ENCODE measurements at places on chromosomes 2 and 18.

- H3K4me1 ChIP-seq, result peaks cover 3% of the 10 kb centered on the region
- no peaks in the 10 kb centered on the region for H3K36me3 ChIP-seq
- no peak overlapping the region for H3K4me3 ChIP-seq
- H3K27ac ChIP-seq, result no peak overlapping the region
- H3K27me3 ChIP-seq, result peaks cover 27% of the 10 kb centered on the region
Observed at GRCh38 chr18:51623653-51624052, 426.2 kb upstream of the MEX3C start.

GRCh38 chr2:152483276-152484063 is 148.5 kb downstream of the FMNL2 start:
- H3K27me3 ChIP-seq, result no peaks in the 10 kb centered on the region
- H3K27ac ChIP-seq, result no peak overlapping the region
- DNase-seq, result no peak
- peaks cover 8% of the 10 kb centered on the region for H3K4me1 ChIP-seq

GRCh38 chr2:212177724-212178123 is 360.9 kb downstream of the ERBB4 start:
- H3K4me1 ChIP-seq, result peaks cover 26% of the 10 kb centered on the region
- H3K27ac ChIP-seq, result no peak overlapping the region
- peak; percentile 2 for DNase-seq

GRCh38 chr18:10421859-10422258 is 32.6 kb upstream of the APCDD1 start:
- H3K4me3 ChIP-seq, result no peak overlapping the region
- no peaks in the 10 kb centered on the region for H3K36me3 ChIP-seq
- H3K27me3 ChIP-seq, result no peaks in the 10 kb centered on the region
- no peak overlapping the region for H3K27ac ChIP-seq
- H3K4me1 ChIP-seq, result no peaks in the 10 kb centered on the region

DNA sequence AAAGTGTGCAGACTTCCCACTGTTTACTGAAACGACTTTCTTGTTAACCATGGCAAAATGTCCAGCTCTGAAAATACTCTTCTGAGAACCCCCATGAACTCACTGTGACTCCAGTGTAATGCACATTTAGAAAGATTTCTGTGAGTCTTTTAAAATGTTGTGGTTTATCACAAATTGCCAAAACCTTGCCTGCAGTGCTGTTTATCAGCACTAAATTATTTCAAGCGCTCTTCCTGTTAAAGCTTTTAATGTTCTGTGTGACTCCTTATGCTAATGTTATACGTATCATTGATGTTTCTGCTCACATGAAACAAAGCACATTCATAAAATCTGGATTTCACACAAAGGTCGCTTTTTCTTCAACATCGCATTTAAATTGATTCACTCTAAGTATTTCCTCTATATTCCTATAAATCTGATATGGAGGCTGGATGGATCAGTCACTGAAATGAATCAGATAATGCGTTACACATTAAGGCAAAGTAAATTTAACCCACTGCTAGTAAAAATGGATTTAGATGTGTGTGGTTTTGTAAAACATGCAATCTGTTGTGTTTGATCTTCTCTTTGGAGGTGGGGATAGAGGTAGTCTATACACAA is 521.2 kb downstream of the NYAP2 start:
- H3K4me3 ChIP-seq, result no peak overlapping the region
- H3K4me1 ChIP-seq, result no peaks in the 10 kb centered on the region
- DNase-seq, result no peak
- H3K27me3 ChIP-seq, result no peaks in the 10 kb centered on the region
- H3K36me3 ChIP-seq, result no peaks in the 10 kb centered on the region

DNA sequence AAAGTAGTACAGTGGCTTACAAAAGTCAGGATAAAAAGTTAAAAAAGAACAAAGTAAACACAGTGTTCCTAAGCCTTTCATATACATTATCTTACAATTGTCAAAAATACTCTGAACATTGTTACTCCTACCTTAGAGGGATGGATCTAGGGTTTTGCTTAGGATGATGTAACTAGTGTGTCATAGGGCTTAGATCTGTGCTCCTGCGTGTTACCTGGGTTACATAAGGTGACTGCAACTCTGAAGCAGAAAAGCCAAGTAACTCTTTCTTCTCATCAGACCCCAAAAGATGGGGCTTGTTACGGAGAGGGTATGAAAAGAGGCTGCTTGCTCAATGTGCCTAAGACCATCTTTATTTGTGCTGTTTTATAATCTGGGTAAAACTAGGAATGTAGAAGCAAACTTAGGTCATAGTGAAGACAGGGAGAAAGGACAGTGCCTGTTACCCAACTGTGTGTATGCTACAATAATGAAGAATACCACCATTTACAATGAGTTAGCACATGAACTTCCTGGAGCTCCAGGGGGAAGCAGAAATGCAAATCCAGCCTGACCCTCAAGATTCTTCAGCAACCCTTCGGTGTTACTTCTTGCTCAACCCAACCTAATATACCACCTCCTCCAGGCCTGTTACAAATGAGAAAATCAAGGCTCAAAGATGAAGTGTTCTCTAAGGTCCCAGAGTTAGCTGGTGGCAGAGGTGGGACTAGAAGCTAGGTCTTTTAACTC is 42.0 kb upstream of the STK17B start:
- H3K27me3 ChIP-seq, result no peaks in the 10 kb centered on the region
- no peak overlapping the region for H3K27ac ChIP-seq
- no peak for DNase-seq
- H3K4me3 ChIP-seq, result no peak overlapping the region
- no peaks in the 10 kb centered on the region for H3K4me1 ChIP-seq
- no peaks in the 10 kb centered on the region for H3K36me3 ChIP-seq

GRCh38 chr2:114724454-114724853 is 282.0 kb downstream of the DPP10 start:
- no peaks in the 10 kb centered on the region for H3K36me3 ChIP-seq
- no peak overlapping the region for H3K27ac ChIP-seq
- no peak overlapping the region for H3K4me3 ChIP-seq
- H3K4me1 ChIP-seq, result peaks cover 6% of the 10 kb centered on the region

DNA sequence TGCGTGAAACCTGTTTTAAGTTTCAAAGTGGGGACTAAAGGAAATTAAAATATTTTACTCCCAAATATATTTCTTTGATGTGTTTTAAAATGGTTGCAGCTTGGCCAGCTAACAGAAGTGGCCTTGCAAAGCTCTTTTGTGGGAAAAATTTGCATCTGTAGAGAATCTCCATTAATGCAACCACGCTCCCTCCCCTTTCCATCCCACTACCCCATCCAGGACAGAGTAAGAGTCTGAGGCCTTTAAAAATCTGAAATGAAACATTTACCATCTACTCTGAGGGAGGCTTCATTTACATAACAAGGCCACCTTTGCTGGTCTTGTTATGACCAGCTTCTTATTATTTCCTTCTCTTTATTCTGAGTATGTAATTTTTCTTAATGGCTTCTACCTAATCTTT is 63.5 kb downstream of the STAT4 start:
- H3K27me3 ChIP-seq, result no peaks in the 10 kb centered on the region
- DNase-seq, result no peak
- no peak overlapping the region for H3K27ac ChIP-seq
- H3K4me1 ChIP-seq, result no peaks in the 10 kb centered on the region
- H3K36me3 ChIP-seq, result no peaks in the 10 kb centered on the region

DNA sequence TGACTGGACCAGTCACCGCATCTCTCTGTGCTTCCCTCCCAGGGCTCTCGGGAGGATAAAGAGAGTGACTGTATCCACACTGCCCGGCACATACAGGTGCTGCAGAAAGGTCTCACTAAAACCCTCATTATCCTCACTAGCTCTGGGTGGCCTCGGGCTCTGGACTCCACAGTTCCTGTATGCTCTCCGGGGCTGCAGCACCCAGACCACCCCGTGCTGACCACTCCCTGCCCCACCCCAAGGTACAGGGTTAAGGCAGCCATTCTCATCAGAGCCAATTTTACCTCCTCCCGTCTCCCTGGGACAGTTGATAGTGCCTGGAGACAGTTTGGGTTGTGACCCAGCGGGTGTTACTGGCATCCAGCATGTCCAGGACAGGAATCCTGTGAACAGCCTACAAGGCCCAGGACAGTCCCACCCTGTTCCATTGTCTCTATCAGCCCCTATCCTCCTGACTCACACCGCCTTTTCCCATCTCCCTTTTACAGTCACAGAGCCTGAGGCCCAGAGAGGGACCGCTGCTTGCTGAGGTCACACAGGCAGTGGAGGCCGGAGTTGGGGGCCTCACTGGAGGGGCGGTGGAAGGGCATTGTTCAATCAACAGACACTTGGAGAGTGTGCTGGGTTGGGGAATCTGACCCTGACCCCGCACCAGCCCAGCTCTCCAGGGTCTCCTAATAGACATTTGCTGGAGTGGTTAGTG is 1.7 kb downstream of the ZAP70 start:
- no peak overlapping the region for H3K27ac ChIP-seq
- no peak for DNase-seq
- no peaks in the 10 kb centered on the region for H3K36me3 ChIP-seq
- no peaks in the 10 kb centered on the region for H3K27me3 ChIP-seq
- no peak overlapping the region for H3K4me3 ChIP-seq

GRCh38 chr2:135986507-135986906 is 1.1 kb upstream of the DARS1 start:
- peaks cover 3% of the 10 kb centered on the region for H3K36me3 ChIP-seq
- peaks cover 10% of the 10 kb centered on the region for H3K4me1 ChIP-seq
- no peak for DNase-seq
- no peak overlapping the region for H3K27ac ChIP-seq
- H3K27me3 ChIP-seq, result no peaks in the 10 kb centered on the region

DNA sequence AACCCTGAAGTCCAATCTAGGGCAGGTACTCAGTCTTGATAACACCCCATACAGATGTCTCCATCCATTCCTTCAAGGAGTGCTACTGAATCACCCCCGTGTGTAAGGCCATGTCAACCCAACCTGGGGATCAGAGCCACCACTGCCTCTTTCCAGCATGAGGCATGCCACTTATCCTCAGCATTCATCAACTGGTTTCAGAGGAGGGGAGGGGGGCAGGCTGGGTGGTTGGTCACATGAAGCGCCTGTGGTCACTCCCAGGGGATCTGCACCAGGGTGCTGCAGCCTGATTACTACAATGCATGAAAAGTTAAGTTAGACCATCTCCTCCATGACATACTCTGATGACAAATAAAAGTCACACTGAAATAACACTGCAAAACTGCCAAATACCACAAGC is 65.0 kb downstream of the UXS1 start:
- H3K4me3 ChIP-seq, result no peak overlapping the region
- no peaks in the 10 kb centered on the region for H3K36me3 ChIP-seq
- H3K27ac ChIP-seq, result no peak overlapping the region
- DNase-seq, result no peak
- no peaks in the 10 kb centered on the region for H3K27me3 ChIP-seq

GRCh38 chr2:7672685-7673071 is 755.5 kb downstream of the RNF144A start:
- no peak overlapping the region for H3K4me3 ChIP-seq
- H3K27ac ChIP-seq, result no peak overlapping the region
- no peaks in the 10 kb centered on the region for H3K4me1 ChIP-seq
- DNase-seq, result no peak
- no peaks in the 10 kb centered on the region for H3K27me3 ChIP-seq

GRCh38 chr2:208189810-208190503 is at the start of gene C2orf80:
TSS of gene C2orf80 (minus strand) at chr2:208190030. CDS start at chr2:208186986, 3,044 bp downstream.
- H3K27me3 ChIP-seq, result no peaks in the 10 kb centered on the region
- DNase-seq, result no peak
- H3K36me3 ChIP-seq, result no peaks in the 10 kb centered on the region
- H3K27ac ChIP-seq, result no peak within 1 kb of the TSS
- no peak within 1 kb of the TSS for H3K4me3 ChIP-seq

DNA sequence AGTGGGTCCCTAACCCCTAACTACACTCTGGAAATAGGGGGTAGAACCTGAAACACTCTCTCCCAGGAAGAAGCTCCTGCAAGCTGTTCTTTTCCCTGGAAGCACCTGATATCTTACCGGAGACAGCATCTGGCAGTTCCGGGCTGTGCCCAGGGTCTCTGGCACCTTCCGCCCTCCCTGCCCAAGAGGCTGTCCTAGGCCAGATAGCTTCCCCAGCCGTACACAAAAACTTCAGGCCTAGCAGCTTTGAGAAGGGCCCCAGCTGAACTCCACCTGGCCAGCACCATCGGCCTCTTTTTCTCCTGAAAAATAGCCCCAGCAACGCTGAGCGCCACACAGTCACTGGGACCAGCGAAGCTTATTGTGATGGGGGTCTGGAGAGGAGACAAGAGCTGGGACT is 9.7 kb downstream of the OSR1 start:
- H3K4me1 ChIP-seq, result peaks cover 6% of the 10 kb centered on the region
- peaks cover 5% of the 10 kb centered on the region for H3K36me3 ChIP-seq
- no peak overlapping the region for H3K27ac ChIP-seq
- peaks cover 33% of the 10 kb centered on the region for H3K27me3 ChIP-seq

GRCh38 chr2:56703001-56703400 is 519.2 kb downstream of the CCDC85A start:
- H3K4me1 ChIP-seq, result no peaks in the 10 kb centered on the region
- no peak overlapping the region for H3K4me3 ChIP-seq
- H3K36me3 ChIP-seq, result no peaks in the 10 kb centered on the region

- no peak overlapping the region for H3K4me3 ChIP-seq
- H3K4me1 ChIP-seq, result no peaks in the 10 kb centered on the region
- H3K27ac ChIP-seq, result no peak overlapping the region
- DNase-seq, result peak; percentile 69
Observed at GRCh38 chr2:217652761-217653639, 349.8 kb downstream of the TNS1 start.

- peaks cover 11% of the 10 kb centered on the region for H3K4me1 ChIP-seq
- DNase-seq, result peak; percentile 84
Observed at GRCh38 chr2:226030788-226031646, 631.5 kb downstream of the NYAP2 start.

GRCh38 chr2:148901142-148901541 is 26.1 kb downstream of the KIF5C start:
- no peak for DNase-seq
- no peaks in the 10 kb centered on the region for H3K27me3 ChIP-seq
- no peaks in the 10 kb centered on the region for H3K36me3 ChIP-seq
- H3K4me3 ChIP-seq, result no peak overlapping the region

DNA sequence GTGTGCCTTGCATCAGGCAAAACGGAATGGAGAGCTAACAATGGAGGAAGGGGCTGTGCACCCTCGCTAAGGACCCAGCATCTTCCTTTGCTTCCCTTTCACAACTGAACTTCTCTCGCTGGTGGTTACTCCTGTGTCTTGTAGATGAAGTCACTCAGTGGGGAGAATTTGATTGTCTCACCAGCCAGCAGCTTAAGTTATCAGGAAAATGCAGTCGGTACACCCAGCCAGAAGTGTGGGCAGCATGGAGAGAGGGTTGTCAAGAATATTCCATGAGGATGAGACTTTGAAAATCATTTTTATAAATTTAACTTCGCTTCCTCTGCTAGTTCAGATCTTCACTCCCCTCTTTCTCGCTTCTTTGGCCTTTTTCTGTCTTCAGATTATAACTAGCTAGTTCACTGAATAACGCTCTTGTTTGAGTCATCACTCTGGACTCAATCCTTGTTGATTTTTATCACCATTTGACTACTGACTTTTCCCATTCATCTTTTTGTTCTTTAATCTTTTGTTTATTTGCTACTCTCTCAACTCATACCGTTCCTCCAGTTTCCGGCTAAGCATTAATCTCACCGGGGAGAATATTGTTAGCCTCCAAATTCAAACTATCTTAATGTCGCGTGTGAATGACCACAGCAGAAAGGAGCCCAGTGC is 221.7 kb downstream of the CD226 start:
- H3K27ac ChIP-seq, result no peak overlapping the region
- DNase-seq, result no peak
- H3K27me3 ChIP-seq, result no peaks in the 10 kb centered on the region
- H3K36me3 ChIP-seq, result no peaks in the 10 kb centered on the region

- H3K4me3 ChIP-seq, result no peak overlapping the region
- DNase-seq, result peak; percentile 41
- H3K27me3 ChIP-seq, result no peaks in the 10 kb centered on the region
- no peaks in the 10 kb centered on the region for H3K4me1 ChIP-seq
Observed at GRCh38 chr2:138087751-138088593, 123.7 kb downstream of the HNMT start.

Measured in cardiac muscle cell (in vitro differentiated cells and primary cell).